ENCODE measurements at places on chromosomes 5 and 9.

- DNase-seq = no peak
These were observed 688.2 kb upstream of the CDH6 start for GRCh38 chr5:30505014-30505886.

DNA sequence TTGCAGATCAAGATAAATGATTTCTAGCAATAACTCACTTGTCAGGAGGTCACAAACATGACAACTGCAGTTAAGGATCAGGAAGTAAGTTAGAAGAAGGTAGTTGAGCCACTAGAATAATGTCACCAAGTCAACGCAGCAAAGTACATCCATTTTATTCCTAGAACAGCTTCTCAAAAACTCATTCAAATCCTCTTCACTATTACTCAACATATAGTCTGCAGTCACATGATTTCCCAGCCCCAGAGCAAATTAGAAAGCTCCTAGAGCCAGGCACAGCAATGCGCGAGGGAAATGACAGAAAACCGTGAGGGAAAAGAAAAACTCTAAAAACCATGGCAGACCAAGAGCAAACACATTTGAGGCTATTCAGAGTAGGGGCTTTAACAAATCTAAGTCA is 49.9 kb upstream of the ZNF622 start:
- no peak for DNase-seq

DNA sequence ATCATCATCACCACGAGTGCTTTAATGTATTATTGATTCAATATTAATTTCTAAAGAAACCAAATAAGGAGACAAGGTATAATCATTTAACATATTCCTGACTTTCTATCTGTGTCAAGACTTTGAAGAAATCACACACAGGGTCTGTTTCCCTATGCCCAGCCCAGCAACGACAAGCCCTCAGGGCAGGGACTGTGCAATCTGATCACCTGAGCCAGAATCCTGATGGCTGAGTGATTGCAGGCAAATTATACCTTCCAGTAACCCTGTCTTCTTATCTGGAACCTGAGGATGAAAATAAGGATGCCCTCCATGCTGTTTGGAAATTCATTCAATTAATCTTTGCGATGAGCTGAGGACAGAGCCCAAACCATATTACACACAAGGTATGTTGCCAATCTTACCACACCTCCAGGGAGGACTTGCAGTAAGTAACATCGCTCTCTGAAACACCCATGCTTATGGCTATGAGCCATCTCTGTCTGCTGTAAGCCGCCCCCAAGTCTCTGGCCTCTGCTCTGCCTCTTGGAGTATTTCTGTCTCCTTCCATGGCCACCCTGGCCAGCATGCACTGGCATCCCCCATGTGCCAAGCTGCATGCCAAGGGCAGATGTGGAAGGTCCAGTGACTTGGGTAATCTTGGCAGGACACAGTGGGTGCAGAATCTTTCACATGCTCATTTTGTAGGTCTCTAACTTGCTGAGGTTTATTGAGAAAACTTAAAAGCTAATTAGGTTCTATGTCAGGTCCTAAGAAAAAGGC is 10.6 kb downstream of the TAS2R1 start:
- no peak for DNase-seq

DNA sequence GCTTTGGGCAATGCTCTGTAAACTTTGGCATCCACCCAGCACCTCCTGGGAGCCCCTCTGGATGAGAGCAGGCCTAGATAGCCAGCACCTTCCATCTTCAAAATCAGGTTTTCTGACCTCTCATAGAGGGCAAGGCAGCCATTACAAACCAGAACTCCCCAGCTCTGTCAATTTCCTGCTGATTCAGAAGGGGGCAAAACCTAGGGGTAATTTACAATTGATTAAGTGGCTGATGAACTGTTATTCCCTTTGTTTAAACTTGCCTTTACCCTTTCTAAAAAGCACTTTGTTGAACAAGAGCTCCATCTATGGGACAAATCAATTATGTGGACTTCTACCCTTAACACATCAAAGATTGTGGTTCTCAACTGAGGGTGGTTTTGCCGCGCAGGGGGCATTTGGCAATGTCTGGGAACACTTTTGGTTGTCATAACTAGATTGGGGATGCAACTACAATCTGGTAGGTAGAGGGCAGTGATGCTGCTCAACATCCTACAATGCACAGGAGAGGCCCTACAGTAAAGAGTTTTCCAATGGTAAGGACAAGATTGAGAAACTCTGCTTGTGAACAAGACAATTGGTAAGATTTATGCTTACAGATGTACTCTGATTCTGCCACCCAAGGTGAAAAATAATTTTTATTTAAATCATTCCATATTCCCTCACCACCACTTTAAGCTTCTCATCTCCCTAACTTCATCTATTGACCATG is 184.1 kb downstream of the MARCHF11 start:
- DNase-seq = no peak

DNA sequence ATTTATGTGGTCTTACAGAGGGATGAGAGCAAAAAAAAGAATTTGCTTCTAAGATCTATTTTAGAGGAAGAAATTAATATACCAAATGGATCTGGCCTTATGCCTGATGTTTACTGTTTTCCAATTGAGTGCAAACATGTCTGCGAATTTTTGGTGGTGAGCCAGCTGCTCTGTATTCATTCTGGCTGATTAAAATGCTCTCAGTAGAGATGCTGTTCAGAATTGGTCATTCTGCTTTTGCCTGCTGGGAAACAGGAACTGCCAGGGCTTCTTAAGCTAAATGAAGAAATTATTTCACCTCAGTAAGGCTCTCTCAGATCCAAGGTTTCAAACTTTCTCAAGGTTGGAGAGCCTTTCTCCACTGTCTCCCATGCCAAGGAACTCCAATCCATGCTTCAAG is 132.0 kb upstream of the SV2C start:
- DNase-seq = no peak

GRCh38 chr5:175867587-175868347 is 3.6 kb upstream of the CPLX2 start:
- DNase-seq = peak; percentile 32

GRCh38 chr9:77981332-77981731 is 50.3 kb downstream of the GNAQ start:
- DNase-seq = peak; percentile 22

DNA sequence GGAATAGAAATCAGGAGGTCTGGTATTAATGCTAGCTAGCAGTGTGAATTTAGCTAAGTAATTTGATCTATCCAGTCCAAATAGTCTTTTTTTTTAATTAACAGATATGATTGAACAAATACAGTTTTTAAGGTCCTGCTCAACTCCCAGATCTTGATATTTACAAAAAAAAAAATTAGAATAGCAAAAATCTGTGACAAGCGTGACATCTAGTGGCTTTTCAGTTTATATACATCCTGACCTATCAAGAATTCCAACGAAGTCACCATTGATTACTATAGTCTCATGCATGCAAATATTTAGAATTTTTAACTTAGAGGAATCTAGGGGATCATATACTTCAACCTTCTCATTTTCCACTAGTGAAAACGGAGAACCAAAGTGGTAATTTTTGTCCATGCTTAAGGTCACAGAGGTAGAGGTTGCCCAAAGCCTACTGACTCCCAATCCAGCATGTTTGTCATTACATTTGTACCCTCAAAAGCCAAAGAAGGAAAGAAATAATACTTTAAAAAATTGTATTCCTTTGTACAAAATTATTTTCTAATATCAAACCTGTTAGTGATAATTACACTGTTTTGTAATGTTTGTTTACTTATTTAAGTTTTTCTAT is 17.6 kb upstream of the TARS1 start:
- DNase-seq = no peak

GRCh38 chr9:80294955-80295354 is 723.2 kb downstream of the TLE4 start:
- no peak for DNase-seq

DNA sequence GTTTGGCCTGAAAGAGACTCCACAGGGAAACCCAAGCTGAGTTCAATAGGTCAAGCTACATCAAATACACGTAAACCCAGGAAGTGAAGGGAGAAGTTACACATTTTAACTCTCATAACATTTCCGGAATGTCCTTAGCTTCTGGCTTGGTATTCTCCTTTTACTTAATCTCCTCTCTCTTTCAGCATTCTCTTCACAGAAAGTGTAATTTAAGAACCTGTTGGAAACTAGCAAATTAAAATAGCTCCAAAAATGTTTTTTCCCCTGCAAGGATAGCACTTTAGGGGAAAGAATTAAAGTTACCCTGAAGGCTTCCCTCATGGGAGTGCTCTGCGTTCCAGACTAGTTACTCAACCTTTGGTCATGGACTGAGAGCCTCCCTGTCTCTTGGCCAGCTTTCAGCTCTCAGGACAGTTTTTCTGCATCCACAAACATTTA is 292.7 kb upstream of the TARS1 start:
- DNase-seq = no peak

DNA sequence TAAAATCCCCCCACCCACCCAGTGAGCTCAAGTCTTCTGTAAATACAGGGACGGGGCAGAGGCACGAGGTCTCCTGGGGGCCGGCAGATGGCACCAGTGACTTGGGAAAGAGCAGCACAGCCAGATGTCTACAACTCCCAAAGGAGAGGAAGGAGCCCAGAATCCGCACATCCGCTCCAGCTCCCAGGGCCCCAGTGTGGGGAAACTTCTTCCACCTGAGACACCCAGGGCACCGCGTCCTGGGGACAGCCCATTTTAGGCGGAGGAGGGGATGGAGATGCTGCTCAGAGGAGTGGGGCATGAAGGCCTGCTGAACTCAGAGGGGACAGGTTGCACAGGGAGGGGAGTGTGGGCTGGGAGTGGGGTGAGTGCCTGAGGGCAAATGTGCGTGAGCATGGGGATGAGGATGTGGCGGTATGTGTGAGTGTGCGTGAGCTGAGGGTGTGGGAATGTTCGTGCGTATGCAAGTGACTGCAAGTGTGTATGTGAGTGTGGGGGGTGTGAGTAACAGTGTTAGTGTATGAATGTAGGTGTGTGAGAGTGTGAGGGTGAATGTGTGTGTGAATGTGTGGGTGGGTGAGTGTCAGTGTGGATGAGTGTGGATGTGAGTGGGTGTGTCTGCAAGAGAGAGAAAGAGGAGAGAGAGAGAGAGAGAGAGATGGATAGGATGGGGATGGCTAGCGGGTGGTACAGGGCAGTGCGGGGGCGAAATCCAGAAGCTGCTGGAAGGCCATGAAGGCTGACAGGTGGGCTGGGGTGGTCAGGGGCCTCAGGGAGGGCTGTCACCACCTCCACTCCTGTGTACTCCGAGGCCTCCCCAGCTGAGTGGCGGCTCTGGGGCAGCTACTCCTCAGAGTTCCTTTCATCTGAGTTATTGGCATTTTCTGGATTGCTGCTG is 63.5 kb downstream of the DUSP1 start:
- peak; percentile 77 for DNase-seq

- DNase-seq = no peak
These were observed 64.3 kb downstream of the DTWD2 start for GRCh38 chr5:118924006-118924389.

- peak; percentile 3 for DNase-seq
These were observed 114.5 kb upstream of the NR5A1 start for GRCh38 chr9:124621371-124622328.

DNA sequence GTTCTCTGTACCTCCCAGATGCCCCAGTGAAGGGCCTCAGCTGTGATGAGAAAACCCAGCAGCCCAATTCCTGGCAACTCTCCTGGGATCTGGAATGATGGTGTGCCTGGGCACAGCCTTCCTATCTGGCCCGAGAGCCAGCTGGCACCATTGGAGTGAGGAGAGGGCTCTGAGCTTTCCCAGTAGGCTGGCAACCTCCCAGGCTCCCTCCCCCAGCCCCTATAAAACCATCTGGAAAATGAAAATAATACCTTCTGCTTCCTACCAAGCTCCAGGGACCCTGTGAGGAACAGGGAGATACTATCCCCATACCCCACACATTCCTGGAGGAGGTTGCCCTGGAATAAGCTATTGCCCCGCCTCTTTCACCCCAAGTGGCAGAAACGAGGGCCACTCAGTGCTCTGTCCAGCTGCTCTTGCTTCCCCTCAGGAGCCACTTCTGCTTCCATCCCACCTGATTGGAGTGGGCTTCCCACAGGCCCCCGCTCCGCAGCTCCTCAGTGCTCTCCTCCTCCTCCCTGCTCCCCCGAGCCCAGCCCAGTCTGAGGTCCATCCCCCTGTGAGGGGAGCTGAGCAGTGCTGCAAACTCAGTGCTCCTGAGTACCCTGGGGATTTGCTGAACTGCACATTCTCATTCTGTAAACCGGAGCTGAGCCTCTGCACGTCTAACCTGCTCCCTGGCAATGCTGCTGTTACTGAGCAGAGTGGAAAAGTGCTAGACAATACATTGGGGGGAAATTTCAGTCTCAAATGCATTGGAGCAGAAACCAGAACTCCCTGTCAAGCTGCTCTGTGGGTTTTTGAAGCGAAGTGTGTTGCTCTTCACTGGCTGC is 74.7 kb downstream of the THBS4 start:
- no peak for DNase-seq

GRCh38 chr5:135253601-135254178 is 145.3 kb downstream of the MACROH2A1 start:
- DNase-seq = no peak

GRCh38 chr9:90442723-90443122 is 199.9 kb downstream of the DIRAS2 start:
- DNase-seq = no peak

GRCh38 chr9:69027355-69028097 is 8.0 kb upstream of the FXN start:
- DNase-seq = peak; percentile 33

- no peak for DNase-seq
These were observed 137.4 kb upstream of the DMAC1 start for GRCh38 chr9:7936996-7937395.

GRCh38 chr5:67799732-67800234 is 415.8 kb upstream of the PIK3R1 start:
- DNase-seq = no peak

DNA sequence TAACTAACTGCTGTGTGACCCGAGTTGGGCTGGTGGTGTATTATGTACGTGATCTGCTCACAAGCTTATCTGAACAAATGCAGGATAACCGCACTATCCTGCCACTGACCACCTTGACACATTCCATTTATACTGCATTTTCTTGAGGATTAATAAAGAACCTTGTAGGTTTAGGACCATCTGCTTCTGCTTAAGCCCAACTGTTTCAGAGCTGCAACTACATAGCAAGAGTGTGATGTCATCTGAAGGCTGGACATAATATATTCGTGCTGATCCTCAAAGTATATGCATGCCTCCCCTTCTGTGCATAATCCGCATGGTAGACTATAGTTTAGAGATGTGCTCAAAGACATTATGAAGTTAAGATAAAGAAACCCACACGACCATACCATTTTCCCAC is 435.9 kb downstream of the BNC2 start:
- no peak for DNase-seq

All from Calu3 (cell line).